ENCODE measurements at places on chromosomes 2 and 18.
A peak's percentile ranks its signal among the peaks of the same experiment; 100 is the strongest.

DNA sequence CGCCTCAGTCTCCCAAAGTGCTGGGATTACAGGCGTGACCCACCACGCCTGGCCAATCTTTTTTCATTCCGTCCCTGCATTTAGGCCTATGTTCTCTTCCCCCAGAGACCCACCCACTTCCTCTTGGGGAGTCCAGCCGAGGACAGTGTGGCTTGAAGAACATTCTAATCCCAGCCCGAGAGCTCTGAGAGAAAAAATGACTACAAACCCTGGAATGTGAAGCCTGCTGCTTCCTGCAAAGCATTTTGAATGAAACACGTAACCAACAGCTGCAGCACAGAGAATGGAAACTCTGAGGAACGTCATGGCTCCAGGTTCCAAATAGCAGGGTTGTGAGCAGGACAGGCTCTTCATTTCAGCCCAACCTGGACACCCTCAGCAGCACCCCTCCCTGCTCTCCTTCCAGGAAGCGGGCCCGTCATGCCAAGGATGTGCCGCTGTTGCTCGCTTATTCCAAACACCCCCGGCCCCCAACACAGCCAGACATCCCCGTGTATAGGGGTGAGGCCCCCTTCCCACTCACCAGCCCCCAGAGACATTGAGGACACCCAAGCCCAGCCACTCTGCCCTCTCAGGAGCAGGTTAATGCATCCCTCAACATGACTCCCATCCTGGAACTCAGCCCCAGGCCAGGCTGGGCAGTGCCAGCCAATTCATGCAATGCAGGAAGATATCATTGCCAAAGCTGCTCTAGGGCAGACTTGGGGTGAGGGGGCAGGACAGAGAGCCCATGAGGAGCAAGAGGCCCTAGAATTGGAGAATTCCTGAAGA is 139.8 kb downstream of the ZFP36L2 start:
- DNase-seq, result no peak

DNA sequence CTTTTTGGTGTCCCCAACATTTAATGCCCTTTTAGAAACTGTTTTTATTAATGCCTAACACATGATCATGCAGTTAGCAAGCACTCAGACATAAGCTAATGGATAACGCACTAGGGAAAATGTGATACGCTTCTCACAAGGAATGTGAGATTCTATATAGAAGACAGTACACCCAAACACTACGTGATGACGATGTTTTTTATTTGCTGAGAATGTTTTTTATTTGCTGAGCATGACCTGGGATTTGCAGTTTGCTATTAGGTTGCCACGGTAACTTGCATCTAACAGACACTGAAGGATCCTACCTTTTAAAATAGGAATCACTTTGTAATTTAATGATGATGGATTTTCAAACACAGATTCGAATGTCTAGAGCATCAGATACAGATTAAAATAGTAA is 4.9 kb downstream of the SMC6 start:
- DNase-seq, result no peak

DNA sequence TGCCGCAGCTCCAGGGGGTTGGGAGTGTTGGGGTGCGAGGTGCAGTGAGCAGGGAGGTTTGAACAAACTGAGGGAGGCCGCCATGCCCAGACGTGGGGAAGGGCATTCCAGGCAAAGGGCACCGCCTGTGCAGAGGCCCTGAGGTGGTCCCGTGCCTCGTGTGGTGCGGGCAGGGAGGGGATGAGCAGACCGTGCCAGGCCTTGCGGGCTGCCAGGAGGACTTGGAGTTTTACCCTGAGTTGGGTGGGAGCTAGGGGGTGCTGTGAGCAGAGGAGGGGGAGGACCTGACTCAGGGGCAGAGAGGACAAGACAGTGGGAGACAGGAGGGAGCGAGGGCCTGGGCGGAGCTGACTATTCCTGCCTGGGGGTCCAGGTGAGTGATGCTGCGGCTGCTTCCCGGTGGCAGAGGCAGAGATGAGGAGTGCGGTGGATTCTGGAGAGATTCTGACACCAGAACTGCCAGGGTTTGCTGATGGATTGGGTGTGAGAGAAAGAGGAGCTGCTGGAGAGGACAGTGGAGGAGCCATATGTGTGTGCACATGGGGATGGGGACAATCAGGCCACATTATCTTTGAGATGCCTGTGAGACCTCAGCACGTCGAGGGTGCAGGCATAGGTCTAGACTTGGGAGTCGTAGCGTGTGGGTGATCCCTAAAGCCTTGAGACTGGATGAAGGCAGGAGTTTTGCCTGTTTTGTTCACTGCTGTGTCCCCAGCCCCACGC is 23.4 kb downstream of the ZAP70 start:
- no peak for DNase-seq

- no peak for DNase-seq
Observed at GRCh38 chr2:119536211-119536610, 8.0 kb upstream of the CFAP221 start.

- DNase-seq, result no peak
Observed at GRCh38 chr2:15665067-15665942, 73.6 kb downstream of the DDX1 start.

- peak; percentile 46 for DNase-seq
Observed at GRCh38 chr2:11738589-11739436, 7.6 kb upstream of the LPIN1 start.

DNA sequence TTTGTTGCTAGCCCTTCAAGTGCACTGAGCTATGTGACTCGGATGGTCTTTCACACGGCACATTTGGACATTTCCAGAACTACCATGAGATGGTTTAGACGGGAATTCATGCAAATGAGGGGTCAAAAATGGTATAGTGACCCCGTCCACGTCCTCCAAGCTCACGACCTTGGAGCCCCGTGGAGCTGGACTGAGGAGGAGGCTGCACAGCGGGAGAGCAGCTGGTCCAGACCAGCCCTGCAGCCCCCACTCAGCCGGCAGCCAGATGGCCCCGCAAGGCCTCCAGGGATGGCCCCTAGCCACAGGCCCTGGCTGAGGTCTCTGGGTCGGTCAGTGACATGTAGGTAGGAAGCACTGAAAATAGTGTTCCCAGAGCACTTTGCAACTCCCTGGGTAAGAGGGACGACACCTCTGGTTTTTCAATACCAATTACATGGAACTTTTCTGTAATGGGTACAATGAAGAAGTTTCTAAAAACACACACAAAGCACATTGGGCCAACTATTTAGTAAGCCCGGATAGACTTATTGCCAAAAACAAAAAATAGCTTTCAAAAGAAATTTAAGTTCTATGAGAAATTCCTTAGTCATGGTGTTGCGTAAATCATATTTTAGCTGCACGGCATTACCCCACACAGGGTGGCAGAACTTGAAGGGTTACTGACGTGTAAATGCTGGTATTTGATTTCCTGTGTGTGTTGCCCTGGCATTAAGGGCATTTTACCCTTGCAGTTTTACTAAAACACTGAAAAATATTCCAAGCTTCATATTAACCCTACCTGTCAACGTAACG is 88.8 kb downstream of the EPAS1 start:
- no peak for DNase-seq

DNA sequence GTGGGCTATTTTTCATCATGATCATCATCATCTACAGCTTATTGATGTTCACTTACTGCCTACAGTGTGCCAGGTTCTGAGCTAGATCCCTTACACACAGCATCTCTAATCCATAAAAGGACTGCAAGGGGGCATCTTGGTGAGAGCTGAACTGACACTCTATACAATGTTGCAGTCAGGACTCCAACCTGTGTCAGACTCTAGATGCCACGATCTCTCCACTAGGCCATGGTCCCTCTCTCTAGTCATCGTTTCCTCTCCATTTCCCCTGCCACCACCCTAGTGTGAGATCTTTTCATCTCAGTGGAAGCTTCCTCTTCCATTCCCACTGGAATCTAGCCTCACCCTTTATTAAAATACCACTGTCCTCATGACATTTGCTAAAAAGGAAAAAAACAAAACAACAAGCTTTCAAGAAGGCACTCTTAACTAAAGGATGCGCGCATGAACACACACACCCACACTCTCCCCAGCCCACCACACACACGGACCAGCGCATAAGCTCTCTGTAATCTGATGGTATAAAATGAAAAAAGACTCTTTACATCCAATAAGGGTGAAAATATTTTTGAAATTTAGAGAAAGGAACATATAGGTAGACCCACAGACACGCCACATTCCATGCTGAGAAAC is 93.4 kb upstream of the THOC1 start:
- no peak for DNase-seq

DNA sequence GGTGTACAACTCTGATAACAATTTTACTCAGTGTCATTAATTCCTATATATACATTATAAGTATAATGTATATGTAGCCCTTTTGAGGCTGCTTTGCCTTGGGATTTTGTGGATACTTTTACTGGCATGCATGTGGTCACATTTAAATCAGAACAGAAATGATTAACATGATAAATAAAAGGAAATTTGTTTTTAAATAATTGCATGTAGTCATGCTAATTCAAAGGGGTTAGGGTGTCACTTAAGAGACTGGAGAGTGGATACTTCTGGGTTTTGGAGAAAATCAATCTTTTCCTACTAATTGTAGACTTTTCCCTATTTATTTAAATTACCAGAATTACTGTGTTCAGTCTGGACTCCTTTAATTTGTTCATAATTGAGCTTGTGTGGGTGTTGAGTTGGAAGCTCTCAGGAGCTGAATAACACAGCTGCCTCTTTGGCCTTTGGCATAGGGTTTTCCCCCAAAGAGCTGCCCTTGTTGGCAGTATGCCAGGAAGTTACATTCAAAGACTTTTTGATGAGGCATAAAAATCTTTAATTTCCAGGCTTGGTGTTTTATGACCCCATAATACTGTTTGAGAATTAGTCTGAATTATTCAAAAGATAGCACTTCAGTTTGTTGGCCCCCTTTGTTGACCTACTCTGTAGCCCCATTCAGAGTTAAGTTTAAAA is 484.7 kb upstream of the NRP2 start:
- no peak for DNase-seq

- DNase-seq, result no peak
Observed at GRCh38 chr2:148255929-148256328, 235.0 kb downstream of the MBD5 start.

- no peak for DNase-seq
Observed at GRCh38 chr2:205731583-205731981, 49.3 kb downstream of the NRP2 start.

DNA sequence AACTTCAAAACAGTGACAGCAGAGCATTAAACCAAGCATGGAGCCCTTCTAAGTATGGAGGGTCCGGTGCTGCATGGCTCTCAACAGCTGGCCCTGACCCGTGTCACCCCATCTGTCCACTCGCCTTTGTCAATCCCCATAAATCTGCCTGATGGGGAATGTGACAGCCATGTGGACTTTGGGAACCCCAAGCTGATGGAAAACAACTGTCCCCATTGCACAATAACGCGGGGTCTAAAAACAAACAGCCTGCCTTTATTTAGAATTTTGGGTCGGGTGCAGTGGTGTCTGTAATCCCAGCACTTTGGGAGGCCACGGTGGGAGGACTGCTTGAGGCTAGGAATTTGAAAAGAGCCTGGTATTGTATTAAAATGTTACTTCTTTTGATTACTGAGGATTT is 17.1 kb upstream of the THADA start:
- DNase-seq, result no peak

DNA sequence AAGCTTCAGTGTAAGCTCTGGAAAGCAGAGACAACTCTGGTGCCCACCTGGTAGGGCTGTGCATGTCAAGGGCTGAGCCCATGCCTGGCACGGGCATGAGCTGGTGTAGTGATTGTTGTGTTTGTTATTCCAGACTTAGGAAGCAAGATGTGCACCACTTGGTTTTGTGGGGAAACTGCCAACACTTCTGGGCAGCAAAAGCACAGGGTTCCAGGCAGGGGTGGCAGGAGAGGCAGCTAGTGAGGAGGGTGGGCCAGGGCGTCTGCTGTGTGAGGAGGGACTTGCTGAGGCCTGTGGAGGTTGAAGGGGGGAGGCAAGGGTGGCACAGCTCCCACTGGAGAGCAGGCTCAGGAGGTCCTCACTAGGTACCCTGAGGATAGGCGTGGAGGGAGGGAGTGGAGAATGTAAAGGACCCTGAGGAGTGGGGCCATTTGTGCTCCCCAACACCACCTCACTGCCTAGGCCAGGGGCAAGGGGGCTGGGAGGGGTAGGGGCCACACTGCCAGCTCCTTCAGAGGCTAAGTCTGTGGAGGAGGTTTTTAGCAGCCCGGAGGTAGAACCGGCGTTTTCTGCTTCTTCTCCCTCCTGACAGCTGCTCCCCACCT is 104.0 kb upstream of the POU3F3 start:
- DNase-seq, result no peak

DNA sequence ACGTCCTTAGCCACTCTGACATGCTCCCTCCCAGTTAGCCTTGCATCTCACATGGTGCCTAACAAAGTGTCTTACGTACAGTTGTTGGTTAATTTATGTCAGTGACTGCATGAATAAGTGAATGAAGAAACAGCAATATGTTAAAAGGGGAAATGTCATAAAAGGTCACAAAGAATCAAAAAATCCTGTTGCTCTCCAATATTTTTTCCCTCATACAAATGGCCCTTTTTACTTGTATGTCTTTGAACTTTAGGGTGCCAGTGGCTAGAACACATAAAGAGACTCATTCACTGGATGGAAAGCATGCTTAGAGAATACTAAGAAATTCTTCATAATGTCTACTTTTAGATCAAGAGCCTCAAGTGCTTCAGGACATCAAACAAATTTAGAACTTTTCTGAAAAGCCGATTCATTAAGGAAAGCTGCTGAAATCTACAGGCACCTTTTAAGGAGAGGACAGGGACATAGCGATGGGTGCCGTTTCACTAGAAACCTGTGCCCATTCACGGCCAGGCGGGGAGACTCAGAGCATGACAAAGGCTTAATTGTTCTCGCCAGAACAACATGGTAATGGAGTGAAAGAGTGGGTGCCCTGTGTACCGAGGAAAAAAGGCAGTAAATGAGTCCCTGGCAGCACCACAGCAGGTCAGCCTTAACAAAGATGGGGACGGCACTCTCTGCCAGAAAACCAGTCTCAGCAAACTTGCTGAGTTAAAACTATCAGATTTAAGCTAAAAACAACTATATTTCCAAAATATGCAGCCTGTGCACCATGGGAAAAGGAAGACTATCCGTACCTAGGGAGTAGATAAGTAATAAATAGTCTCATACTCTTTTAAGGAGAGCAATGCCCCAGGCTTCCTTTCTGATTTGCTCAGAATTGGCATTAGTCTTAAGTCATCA is 71.6 kb upstream of the SPTBN1 start:
- no peak for DNase-seq

Data from activated CD4-positive, alpha-beta T cell treated with anti-CD3 and anti-CD28 coated beads, Interleukin-2, amount 50 U/mL, for 16 hours (primary cell).